Calu3 (cell line): ENCODE measurements at places on chromosomes 6 and 20. TPM values are rescaled to one million over a fixed set of nuclear protein-coding genes. Genes with fewer than 3 reads are reported as not detected.
A peak's percentile ranks its signal among the peaks of the same experiment; 100 is the strongest.

- peak overlapping the region; percentile 88 for H3K27ac ChIP-seq
- DNase-seq = peak; percentile 98
- H3K4me1 ChIP-seq = peaks cover 68% of the 10 kb centered on the region
These were observed 12.3 kb downstream of the TGM2 start for GRCh38 chr20:38152621-38153221.

DNA sequence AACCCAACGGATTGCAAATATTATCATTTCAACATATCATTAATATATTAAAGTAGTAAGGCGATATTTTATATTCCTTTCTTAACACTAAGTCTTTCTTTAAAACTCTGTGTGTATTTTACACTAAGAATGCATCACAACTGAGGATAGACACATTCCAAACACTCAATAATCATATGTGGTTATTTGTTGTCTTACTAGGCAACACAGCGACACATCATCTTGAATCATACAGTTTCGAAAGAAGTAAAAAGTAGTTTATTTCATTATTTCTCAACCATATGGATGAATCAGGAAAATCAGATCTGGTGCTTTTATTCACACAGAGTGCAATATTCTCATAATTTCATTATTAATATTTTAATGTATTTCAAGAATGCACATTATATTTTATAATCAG, 662.4 kb downstream of the EPHA7 start:
- no peak overlapping the region for H3K27ac ChIP-seq
- H3K36me3 ChIP-seq = peaks cover 5% of the 10 kb centered on the region
- H3K4me1 ChIP-seq = no peaks in the 10 kb centered on the region
- no peaks in the 10 kb centered on the region for H3K27me3 ChIP-seq
- no peak for DNase-seq
- H3K4me3 ChIP-seq = no peak overlapping the region

Gene FERMT1
- total RNA-seq = 18.5 and 23.5 TPM in 2 replicates

Gene PAX1
- not detected in 2 replicates for total RNA-seq

- no peaks in the 10 kb centered on the region for H3K27me3 ChIP-seq
- H3K36me3 ChIP-seq = no peaks in the 10 kb centered on the region
- H3K4me3 ChIP-seq = no peak overlapping the region
- H3K4me1 ChIP-seq = no peaks in the 10 kb centered on the region
- DNase-seq = no peak
These were observed 255.4 kb downstream of the TBX18 start for GRCh38 chr6:84508981-84509380.
